ENCODE measurements at places on chromosomes 3 and 15.

- DNase-seq: no peak
Measured at GRCh38 chr3:36542186-36542585, 161.9 kb downstream of the STAC start.

DNA sequence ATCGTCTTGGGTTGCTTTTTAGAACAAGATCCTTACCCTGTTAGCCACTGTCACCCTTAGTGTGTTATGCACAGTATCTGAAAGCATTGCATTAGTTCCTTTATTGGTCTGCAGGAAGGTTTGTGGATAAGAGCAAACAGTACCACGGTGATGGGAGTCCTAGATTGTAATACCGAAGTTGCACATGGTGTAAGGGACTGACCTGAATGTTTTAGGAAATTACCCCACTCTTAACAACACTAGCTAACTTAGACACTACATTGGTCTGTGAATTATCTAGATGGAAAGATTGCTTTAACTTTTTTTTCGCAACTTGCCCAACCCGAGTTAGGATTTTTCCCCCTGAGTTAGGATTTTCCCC, 1.3 kb downstream of the STT3B start:
- no peak for DNase-seq

GRCh38 chr3:72129501-72130094, 344.6 kb upstream of the PROK2 start:
- no peak for DNase-seq

DNA sequence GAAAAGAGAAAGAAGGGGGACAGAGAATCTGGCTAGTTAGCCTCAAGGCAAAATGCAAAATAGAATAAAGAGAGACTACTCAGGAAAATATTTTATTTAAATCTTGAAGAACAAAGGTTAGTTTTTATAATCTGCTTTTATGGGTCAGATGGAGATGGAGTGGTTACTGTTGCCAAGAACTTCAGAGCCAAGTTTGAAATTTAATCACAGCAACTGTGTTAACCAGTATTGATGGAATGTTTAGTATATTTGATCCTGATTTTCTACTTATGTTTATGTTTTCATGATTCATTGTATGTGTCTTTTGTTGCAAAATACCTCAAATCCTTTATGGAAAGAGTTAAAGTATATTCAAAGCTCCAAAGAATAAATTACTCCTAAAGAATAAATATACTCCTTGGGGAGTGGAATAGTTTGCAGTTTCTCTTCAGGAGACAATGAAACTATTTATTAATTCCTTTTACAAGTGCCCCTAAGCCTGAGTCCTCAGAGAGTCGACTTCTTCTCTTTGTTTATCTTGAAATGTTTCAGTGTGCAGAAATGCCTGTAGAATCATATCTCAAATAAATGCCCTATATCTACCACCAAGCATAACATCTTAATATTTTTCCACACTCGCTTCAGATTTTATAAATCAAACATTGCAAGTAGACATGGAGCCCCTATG, 60.9 kb upstream of the THSD4 start:
- no peak for DNase-seq

DNA sequence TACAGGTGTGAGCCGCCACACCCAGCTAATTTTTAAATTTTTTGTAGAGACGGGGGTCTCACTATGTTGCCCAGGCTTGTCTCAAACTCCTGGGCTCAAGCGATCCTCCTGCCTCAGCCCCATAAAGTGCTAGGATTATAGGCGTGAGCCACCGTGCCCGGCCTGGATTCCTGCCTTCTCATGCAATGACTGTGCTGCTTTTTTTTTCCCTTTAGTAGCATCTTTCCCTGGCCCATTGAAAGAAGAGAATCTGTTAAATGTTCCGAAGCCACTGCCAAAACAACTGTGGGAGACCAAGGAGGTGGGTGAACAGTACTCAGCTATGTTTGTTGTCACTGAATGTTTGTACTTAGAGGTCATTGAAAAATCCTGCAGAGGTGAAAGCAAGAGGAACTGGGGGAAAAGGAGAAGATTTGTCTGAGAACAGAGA, 88.0 kb downstream of the CRTC3 start:
- DNase-seq: no peak

Measured in CD4-positive, alpha-beta T cell (primary cell).